Stimulated activated CD8-positive, alpha-beta memory T cell treated with anti-CD3 and anti-CD28 coated beads, Interleukin-2, amount 100 ng/mL, for 1 hour (primary cell): ENCODE measurements at places on chromosomes 3 and 15.

- no peak for DNase-seq
These were observed 914 bp upstream of the PTH1R start for GRCh38 chr3:46876313-46877300.

- DNase-seq = no peak
These were observed 506.3 kb downstream of the SHQ1 start for GRCh38 chr3:72341920-72342319.

DNA sequence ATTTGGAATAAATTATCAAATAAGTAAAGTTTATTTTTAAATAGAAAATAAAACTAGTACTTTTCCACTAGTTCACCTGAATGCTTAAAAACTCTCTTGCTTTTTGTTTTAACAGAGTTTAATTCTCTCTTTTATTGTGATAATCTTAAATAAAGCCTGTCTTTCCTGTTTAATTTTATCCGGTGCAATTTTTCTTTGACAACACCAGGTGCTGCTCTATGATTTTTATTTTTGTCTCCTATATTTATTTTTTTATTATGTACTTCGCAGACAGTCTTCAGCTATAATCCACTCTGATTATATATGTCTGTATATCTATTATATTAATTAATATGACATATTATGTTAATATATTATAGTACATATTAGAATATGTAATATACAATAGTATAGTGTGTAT is 1293.0 kb upstream of the EPHA6 start:
- DNase-seq = no peak

- no peak for DNase-seq
These were observed 160.8 kb upstream of the MANF start for GRCh38 chr3:51224283-51224682.

GRCh38 chr3:60146121-60146520 is 1096.3 kb upstream of the CFAP20DC start:
- DNase-seq = no peak

- no peak for DNase-seq
These were observed 52.8 kb downstream of the TMEM212 start for GRCh38 chr3:171895900-171896299.

- no peak for DNase-seq
These were observed 240.6 kb upstream of the NAALADL2 start for GRCh38 chr3:174618368-174619080.

DNA sequence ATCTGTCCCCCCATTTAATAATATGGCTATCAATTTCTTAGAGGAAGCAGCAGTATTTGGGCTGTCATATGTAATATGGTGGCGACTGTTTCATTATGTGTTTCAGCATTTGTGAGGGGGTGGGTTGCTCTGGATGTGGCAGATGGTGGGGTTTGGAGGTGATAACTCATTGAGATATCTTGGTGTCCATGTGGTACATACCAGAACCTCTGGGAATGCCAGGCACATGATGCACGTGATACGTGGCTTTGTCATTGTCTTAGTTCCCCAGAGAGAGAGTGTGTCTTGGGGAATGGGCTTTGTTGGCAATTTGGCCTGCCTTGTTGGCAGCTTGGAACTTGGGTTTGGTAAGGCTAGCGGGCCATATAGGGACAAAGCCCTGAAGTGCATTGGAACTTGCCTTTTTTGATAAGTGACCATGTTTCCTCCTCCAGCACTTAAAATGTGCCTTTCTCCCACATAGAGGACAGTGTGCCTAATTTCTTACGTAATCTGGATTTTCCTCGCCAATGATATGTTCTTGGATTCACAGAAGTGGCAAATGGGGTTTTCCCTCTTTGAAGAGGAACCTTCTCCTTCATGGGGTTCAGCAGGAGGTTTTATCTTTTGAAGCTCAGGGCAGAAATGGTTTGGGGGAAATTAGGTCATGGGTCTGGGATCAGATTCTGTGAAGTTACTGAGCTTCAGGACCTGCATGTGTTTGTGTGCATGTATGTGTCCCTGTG is 79.5 kb downstream of the DNASE1L3 start:
- no peak for DNase-seq

DNA sequence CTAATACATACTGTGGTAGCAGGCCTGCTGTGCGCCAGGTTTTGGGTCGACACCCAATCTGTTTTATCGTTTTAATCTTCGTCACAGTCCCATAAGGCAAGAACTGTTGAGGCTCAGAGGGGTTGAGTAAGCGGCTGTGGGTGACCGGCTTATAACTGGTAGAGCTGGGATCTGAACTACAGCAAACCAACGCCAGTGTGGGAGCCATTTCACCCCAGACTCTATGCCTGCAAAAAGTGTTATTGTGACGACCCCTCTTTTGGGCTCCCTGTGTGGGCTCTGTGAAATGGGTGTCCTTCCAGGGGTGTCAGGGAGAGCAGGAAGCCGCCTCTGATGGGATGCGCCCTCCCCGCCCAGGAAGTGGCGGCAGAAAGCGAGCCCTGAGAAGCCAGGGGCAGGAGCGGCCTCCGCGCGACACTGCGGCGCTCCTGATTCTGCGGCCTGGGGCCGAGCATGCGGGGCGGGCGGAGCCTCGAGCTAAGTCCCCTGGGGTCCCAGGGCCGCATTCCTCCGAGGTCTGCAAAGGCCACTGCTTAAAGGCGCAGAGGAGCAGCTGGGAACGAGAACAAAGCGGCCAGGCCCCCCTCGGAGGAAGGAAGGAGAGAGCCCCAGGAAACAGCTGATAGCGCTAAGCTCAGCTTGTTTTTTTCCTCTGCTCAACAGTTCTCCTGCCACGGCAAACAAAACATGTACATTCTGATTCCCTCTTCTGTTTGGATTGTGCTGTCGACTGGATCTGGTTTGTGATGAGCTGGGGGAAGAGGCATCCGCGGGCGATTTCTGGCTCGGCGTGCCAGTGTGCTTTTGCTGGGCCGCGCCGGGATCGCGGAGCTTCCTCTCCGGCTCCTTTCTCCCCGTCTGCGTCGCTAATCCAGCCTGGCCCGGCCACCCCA is 33.9 kb downstream of the GRK7 start:
- no peak for DNase-seq

DNA sequence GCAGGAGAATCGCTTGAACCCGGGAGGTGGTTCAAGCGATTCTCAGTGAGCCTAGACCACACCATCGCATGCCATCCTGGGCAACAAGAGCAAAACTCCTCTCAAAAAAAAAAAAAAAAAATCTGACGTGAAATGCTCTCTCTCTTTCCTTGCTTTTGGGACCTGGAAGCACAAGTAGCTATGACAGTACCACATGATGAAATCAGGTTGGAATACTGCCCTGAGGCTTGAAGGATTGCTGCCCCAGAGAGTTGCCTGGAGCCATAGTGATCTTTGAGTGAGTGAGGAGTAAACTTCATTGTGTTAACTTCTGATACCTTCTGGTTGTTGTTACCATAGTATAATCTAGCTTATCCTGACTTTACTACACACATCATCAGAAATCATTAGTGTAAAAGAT is 23.3 kb downstream of the AKAP13 start:
- DNase-seq = no peak

DNA sequence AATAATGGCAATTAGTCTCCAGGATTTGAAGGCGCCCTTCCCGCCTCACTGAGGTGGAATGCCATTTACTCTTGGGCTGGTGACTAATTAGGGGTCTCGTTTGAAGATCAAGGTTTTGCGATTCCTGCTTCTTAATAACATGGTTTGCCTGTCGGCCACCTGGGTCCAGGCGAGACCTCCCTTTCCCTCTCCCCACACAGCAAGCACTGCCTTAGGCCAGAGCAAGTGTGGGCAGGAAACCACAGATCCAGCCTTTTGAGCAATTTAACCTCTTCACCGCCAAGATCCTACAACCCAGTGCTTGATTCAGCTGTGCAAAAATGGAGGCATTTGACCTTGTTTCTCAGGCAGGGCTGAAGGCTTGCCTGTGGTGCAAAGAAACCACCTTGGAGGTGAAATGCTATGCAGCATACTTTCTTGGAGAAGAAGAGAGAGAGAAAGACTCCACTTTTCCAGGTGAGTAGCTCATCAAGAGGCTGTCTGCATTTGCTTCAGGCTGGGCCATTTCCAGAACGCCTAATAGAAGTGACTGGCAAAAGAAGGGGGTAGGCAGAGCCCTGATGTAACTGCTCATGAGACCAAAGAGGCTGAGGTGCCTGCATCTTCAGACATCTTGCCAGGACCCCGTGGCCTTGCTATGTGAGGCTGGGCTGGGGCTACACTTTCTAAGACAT is 34.1 kb upstream of the WNT5A start:
- no peak for DNase-seq

DNA sequence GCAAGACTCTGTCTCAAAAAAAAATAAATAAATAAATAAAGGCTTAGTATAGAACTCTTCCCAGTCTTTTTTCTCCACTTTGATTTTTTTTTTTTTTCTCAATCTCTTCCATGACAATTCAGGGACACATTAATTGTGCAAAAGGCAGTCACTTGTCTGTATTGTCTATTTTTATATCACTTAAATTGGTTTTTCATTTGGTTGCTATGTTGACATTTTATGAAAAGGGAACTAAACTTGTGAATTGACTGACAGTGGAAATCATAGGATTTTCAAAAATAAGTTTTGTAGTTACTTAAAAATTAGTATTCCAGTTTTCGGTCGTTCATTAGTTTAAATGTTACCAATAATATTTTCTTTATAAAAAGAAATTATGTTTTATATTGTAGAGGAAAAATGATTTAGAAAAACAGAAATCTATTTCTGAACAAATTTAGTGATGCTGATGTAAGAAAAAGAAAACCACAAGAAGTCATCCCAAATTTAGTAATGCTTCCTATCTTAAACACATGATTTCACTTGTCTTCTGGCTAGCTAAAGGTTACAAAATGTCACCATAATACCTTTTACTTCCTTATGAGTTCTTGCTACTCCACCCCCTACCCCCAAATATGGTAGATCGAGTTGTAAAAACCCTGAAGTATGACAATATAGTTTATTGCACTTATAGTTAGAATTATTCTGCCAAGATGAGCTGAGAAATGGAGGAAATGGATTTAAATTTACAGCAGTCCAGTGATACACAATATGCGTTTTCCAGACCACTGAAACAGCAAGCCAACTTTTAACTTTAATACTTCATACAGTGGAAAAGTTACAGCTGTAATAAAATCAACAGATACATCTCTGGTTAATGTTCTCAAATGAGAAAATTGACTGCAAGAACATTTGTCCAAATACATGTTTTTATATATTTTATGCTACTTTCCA is 37.0 kb downstream of the PPARG start:
- DNase-seq = no peak

DNA sequence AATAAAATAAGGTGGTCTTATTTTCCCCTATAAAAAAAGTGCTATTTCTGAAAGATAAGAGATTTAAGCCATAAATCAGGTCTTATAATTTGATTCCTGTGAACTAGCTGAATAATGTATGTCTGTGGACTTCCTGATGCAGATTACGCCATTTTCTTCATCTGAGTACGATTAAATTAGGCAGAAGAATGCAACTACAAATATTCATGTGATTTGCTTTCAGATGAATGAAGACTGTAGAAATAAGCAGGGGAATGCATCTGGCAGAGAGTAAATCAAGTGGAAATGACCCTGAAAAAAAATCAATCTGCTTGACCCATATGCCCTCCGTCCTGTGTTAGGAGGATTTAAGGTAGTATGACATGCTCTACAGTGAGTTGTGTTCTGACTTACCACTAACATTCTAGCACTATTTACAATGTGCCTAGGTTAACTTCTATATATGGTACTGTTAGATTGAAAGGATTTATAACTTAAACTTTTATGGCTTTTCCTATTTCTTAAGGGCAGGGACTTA is 14.7 kb downstream of the BNIP2 start:
- no peak for DNase-seq

DNA sequence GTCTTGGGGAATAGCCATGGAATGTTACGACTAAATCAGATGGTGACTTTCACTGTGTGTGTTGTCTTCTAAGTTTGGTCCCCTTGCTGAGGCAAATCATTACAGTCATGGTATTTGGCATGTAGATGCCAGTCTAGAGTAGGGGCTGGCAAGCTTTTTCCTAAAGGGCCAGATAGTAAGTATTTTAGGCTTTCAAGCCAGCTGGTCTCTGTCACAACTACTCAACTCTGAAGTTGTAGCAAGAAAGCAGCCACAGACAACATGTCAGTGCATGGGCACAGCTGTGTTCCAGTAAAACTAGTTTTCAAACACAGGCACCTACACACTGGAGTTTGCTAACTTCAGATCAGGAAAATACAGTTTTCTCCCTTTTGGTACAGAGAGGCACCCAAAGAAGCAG is 39.3 kb downstream of the CCR3 start:
- no peak for DNase-seq

- no peak for DNase-seq
These were observed 27.0 kb upstream of the MUC4 start for GRCh38 chr3:195838714-195839113.

GRCh38 chr3:132880986-132881385 is 157.2 kb upstream of the TMEM108 start:
- no peak for DNase-seq

GRCh38 chr3:99508191-99508590 is 130.2 kb upstream of the COL8A1 start:
- DNase-seq = no peak

GRCh38 chr3:127405010-127405598 is 117.3 kb upstream of the PRR20G start:
- no peak for DNase-seq

DNA sequence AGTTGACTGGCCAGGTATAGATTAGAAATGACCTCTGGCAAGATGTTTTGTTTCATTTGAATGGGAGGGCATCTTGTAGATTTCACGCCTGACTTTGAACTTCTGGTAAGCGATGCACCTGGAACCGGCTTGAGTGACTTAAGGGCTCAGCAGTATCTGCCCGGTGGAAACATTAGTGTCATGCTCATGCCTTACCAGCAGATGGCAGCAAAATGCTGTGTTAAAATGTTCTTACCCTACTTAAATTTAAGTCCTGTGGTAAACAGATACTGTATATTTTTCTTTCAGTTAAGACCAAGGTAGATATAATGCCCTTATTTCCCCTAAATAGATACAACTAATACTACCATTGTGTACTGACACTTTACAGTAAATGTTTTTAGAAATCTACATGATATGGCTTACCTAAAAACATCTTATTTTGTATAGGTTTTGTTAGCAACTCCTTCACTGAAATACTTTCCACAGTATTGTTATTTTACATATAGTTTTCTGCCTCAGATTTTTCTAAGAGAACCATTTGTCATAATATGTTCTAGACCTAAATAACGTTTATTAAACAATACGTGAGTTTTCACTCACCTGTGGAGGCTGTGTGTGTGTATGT is 25.5 kb downstream of the ASB7 start:
- peak; percentile 41 for DNase-seq

GRCh38 chr3:141085343-141086070 is 34.4 kb downstream of the SPSB4 start:
- DNase-seq = no peak
